ENCODE measurements at places on chromosomes 16 and 17.

- no peak for DNase-seq
Measured at GRCh38 chr17:79003661-79004411, 5.7 kb downstream of the CANT1 start.

DNA sequence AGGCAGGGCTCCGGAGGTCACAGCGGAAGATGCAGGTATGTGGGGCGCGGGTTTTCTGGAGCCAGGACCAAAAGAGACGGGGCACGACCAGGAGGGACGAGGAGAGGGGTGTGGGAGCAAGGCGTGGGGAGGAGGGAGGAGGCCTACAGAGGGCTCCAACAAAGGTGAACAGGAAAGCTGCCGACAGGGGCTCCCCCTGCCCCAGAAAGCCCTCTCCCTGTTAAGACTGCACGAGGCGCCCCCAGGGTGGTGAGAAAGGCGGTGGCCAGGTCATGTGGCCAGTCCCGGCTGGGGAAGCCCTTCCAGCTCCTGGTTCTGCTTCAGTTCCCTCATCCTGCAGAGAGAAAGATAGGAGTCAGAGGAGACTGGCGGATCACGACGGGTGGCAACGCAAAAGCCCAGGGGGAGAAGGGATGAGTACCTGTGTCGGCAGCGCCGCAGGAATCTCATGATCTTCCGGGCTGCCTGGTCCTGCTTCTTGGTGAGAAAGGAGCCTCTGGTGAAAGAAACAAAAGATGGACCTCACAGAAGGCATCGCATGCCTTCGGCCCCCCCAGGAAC, 949 bp upstream of the SPAG7 start:
- DNase-seq = no peak

GRCh38 chr17:50349243-50349600, 3.3 kb downstream of the XYLT2 start:
- no peak for DNase-seq

DNA sequence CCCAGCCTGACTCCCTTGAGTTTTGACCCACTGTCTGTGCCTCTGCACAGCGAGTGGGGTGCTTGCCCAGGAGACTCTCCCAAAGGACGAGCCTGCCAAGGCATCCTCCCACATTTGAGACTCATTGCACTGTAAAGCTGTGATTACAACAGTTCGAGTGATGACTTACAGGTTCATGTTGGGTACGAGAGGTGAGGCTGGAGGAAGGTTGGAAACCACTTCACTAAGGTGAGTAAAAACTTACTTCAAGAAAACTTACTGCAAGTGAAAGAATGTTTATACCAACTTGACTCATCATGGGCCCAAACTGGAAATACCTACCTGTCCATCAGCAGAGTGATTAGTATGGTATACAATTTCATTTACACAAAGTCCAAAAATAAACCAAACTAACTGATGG, 360.1 kb upstream of the CDH11 start:
- DNase-seq = no peak
